ENCODE measurements at places on chromosomes 1 and 21.

- DNase-seq = no peak
Measured at GRCh38 chr21:38683222-38683621, 122.5 kb upstream of the ETS2 start.

GRCh38 chr21:45499970-45500577 is 42.2 kb downstream of the SLC19A1 start:
- DNase-seq = no peak

- DNase-seq = no peak
Measured at GRCh38 chr1:79815115-79815514, 808.6 kb upstream of the ADGRL4 start.

- no peak for DNase-seq
Measured at GRCh38 chr1:235951661-235952060, 85.0 kb upstream of the LYST start.

DNA sequence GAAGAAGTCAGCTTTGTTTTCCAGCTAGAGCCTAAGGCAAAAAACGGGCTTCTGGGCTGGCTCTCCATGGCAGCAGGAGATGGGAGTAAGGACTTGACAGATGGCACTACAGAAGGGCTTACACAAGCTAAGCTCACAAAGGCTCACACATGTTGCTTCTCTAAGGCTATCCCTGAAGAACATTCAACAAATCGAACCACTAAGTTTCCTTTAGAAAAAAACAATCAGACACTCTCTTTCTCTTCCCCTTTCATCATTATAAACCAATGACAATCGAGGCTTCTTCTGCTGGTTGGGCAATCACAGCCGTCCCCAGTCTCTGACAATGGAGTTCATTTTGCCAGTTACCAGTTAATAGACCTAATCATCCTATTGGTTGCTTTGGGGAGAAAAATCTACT is 40.5 kb downstream of the TRIT1 start:
- no peak for DNase-seq

DNA sequence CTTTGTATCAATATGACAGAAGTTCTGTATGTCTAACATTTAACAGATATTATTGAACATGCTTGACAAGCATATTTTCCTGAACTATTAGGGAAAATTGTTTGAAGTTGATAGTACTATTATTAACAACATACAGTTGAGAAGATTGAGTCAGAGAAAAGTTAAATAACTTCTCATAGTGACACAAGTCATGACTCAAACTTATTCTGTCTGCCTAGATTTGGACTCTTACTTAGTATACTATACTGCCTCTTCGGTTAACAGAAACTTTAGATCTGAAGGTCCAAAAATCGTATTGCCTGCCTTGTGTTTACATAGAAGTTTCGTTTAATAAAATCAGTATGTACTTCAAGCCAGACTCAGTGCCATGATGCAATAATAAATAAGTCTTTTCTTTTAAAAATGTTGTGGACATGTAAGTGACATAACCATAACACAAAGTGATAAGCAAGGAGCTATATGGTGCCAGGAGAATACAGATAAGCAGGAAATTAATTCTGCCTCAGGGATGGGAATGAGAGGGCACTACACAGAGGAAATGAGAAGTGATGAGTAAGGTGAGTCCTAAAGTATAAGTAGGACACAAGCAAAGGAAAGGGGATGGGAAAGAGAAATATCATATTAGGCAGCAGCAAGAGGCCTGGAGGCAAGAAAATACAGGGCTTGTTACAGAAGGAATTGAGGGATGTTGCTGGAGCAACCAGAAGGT is 48.1 kb downstream of the LHX9 start:
- DNase-seq = no peak
